Umbilical cord (tissue), 2 donors: ENCODE measurements at places on chromosomes 5 and 9.
A peak's percentile ranks its signal among the peaks of the same experiment; 100 is the strongest.

- DNase-seq, result no peak
Measured at GRCh38 chr5:107215611-107216010, 455.1 kb downstream of the EFNA5 start.

DNA sequence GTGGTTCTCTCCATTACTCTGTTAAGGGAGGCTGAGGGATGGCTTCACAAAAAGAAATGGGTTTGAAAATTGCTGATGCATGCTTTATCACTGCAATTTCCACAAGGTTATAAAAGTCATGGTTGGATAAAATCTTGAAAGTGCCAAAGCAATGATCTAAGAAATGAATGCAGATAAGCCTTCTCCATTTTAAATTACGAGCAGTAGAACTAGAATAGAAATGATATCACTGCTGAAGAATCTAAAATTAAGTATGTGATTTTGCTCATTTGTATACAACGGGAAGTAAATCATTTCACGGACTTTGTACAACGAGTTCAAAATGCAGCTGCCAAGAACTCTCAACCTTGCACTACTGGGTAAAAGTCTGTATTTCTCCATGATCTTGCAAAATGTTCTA is 299.0 kb downstream of the PRELID2 start:
- DNase-seq, result no peak

GRCh38 chr9:87883990-87884389 is 1.3 kb downstream of the SPATA31E1 start:
- DNase-seq, result no peak

GRCh38 chr5:124232515-124232914 is 513.9 kb downstream of the ZNF608 start:
- no peak for DNase-seq

DNA sequence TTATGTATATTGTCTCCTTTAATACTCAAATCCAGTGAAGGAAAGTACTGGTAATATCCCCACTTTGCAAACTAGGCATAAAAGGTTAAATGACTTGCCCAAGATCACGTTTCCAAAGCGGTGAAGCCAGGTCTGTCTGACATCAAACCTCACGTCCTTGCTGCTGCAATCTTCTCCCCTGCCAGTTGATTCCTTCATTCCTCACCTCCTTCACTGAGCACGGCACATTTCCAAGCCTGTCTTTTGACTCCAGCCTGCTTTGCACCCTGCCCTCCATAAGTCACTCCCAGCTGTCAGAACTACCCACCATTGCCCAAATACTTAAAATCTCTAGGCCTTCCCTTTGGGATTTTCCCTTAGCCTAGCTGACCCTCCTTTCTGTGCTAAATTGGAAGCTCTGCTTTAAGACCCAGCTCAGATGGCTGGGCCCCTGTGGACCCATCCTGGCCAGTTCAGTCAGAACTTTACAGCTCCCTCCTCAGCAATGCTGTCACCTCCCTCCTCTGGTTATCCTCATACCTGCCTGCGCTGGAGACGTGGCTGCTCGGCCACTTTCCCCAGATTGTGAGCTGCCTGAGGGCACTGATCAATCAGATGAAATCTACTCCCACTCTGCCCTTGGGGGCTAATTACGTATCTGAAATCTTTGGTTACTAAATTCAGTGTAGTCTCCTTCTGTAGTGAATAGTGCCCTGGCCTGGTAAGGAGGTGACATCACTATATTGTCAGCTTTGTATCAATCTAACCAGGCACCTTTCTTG is 51.2 kb downstream of the SLC36A1 start:
- DNase-seq, result peak; percentile 9

DNA sequence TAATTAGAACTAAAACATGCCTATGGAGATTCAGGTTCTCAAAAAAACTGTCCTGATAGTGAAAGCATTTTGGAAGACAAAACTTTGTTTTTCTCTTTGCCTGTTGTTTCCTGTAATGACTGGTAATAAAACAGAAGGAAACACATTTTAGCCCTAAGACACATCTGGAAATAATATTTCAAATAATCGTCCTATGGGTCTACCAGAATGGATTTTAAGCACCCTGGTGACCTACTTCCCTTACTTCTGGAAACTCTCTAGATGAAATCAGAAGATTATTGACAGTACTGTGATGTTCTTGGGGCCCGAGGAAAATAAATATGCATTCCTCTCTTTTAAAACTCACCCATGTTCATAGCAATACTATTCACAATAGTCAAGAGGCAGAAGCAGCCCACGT is 110.1 kb upstream of the TLE4 start:
- no peak for DNase-seq

- DNase-seq, result peak; percentile 9
Measured at GRCh38 chr9:12221470-12221869, 471.7 kb upstream of the TYRP1 start.

DNA sequence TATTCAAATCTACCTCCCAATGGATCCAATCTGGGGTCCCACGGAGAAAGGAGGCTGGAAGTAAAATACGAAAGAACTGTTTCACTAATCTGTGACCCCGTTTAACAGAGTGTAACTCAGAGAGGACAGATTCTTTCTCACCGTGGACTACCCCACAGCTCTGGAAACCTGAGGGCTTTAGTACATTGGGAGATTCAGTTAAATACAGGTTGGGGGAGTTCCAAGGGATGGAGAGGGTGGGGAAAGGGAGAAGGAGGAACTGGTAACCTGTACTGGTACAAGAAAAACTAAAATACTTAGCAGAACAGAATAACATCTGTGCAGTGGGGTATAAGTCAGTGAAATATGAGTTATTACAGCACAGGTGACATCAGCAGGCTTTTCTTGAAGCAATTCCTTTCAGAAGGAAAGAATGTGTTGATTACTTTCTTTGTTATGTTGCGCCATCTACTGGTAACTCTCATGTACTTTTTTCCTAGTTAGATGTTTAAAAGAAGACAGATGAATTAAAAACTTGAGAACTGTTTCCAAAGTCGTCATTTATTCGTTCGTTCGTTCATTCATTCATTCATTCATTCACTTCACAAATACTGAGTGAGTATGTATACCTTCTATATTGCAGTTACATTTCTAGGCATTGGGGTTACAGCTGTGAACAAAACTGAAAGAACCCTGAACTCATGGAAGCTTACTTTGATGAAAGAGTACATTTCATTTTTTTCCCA is 30.0 kb upstream of the STOM start:
- DNase-seq, result peak; percentile 80

DNA sequence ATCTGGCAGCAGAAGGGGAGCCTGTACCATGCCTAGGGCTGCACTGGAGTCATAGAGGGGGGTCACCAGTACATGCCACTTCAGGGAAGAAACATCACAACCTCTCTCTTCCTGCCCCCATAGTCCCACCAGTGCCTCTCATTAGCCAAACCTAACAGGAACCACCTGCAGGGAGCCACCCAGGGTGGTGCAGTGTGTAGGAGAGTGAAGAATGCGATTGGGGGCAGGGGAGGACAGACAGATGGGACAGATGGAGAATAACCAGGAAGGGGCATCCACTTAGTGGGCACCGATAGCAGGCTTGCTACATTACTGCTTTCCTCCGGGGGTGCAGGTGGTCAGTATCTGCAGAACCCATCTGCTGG is 19.2 kb downstream of the DAPK1 start:
- DNase-seq, result no peak

DNA sequence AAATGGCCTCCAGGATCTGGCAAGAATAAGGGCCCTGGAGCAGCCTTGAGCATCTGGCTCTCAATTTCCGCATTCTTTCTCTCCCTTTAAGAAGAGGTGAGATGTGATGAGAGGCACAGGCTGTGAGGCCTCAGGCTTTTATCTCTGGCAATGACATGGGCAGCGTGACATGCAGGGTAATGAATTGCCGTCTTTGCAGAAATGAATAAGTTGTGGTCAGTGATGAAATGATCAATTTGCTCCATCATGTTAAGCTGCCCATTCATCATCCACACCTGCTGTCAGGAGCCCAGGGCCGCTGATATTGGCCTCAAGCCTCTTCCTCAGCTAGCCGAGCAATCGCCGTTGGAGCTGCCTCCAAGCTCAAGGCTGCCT is 265.3 kb downstream of the TRIM32 start:
- no peak for DNase-seq

DNA sequence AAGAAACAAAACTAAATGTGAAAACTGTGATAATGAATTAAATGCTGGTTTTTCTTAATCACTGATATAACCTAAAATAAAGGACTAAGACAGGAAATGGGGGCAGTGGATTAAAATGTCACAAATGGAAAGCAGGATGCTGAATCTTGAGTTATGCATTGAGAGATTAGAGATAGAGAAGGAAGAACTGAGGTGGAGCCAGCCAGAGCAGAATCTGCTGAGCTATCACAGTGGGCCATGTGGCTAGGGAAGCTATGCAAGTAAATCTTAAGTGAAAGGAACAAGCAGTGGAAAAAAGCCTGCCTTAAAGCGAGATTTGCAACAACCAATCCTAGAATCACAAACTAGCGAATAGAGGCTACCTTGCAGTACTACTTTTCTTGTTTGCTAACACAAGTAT is 188.5 kb upstream of the RASA1 start:
- DNase-seq, result peak; percentile 23
